ENCODE measurements at places on chromosomes 12 and 14.

DNA sequence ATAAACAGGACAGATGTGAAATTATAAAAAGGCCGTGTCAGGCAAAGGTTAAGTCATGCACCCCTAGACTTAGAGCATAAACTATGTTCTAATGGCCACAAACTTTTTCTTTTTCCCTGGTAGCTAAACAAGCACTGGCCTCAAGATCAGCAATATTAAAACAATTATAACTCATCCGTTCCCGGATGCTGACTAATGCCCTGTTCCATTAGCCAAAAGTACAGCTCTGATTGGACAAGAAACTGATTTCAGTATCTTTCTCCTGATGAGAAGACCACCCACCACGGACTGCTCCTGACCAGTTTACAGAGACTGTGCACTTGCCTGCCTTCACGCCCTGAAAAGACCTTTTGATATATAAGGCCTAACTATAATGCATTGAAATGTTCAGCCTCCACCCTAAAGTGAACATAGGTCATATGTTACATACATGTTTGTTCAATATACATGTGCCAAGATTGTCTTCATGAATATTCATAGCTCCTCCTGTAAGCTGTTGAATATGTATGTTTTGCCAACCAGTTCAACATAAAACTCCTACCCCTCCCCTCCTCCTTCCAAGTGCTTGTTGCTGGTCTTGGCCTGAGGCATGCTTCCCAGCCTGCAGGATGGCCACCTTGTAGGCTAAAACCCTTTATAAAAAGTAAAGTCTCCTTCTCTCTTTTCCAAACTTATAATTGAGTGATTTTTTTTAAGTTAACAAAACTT, 162.0 kb downstream of the IPO8 start:
- DNase-seq: no peak

DNA sequence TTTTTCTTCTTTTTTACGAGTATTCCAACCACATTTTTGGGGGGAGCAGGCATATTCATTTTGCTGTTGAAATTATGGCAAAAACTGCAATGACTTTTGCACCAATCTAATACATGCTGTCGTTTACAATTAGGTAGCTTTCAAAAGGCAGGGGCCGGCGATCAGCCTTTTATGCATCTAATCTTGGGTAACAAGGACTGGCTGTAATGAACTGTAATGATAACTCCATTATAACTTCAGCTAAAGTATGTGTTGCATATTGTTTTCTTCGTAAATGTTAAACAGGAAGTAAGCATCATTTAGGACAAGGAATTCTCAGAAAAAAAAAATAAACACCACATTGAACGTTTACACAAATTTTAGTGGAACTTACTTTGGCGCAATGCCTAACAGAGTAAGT, 30.3 kb upstream of the KLRF1 start:
- DNase-seq: no peak

GRCh38 chr12:106299202-106299774, 3.2 kb upstream of the TCP11L2 start:
- DNase-seq: no peak

DNA sequence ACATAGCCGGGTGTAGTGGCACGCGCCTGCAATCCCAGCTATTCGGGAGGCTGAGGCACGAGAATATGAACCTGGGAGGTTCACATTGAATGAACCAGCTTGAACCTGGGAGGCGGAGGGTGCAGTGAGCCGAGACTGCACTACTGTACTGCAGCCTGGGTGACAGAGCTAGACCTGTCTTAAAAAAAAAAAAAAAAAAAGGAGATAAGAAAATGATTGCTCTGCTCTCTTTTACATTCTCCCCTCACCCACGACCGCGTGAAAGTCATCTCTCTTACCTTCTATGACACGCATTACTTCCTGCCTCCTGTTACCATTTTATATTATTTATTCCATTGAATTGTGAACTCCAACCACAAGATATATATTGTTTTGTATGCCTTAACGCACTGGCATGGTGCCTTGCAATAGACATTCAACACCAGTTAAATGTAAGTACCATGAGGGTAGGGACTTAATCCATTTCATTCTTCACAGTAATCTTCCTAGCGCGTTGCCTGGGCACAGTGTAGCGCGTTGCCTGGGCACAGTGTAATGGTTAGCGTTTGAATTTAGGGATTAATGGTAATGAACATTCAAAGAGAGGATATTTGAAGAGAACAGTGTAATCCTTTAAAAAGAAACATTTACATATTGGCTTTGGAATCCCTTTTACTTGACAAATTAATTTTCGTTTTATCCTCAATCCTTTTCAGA, 2.7 kb downstream of the RAP1B start:
- peak; percentile 16 for DNase-seq

DNA sequence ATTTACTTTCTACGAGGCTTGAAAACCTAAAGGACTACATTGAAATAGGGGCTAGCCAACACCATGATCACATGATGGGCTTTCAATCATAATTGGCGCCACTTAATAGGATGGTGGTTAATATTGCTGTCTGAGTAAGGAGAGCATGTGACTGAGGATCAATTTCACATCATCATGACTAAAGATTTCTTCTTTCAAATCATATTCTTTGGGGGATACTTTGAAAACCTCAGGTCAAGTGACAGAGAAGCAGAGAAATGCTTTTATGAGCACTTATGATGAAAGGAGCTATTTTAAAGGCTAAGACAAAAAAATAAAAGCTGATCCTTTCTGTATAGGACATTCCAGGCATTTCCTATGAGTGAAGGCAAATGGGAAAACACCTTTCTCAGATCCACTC, 42.9 kb upstream of the KRAS start:
- no peak for DNase-seq

DNA sequence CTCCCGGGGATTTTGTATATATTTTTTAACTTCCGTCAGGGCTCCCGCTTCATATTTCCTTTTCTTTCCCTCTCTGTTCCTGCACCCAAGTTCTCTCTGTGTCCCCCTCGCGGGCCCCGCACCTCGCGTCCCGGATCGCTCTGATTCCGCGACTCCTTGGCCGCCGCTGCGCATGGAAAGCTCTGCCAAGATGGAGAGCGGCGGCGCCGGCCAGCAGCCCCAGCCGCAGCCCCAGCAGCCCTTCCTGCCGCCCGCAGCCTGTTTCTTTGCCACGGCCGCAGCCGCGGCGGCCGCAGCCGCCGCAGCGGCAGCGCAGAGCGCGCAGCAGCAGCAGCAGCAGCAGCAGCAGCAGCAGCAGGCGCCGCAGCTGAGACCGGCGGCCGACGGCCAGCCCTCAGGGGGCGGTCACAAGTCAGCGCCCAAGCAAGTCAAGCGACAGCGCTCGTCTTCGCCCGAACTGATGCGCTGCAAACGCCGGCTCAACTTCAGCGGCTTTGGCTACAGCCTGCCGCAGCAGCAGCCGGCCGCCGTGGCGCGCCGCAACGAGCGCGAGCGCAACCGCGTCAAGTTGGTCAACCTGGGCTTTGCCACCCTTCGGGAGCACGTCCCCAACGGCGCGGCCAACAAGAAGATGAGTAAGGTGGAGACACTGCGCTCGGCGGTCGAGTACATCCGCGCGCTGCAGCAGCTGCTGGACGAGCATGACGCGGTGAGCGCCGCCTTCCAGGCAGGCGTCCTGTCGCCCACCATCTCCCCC, 777 bp downstream of the ASCL1 start:
- no peak for DNase-seq

GRCh38 chr12:130049666-130050065, 112.6 kb upstream of the FZD10 start:
- no peak for DNase-seq

- no peak for DNase-seq
These were observed 289.9 kb downstream of the AKAP6 start for GRCh38 chr14:32618991-32619390.

GRCh38 chr14:81784084-81784483, 250.4 kb upstream of the SEL1L start:
- no peak for DNase-seq

GRCh38 chr12:22974865-22975264, 349.9 kb downstream of the ETNK1 start:
- DNase-seq: no peak

Data from effector memory CD8-positive, alpha-beta T cell (primary cell).